ENCODE measurements at places on chromosomes 16 and 17. TPM values are rescaled to one million over a fixed set of nuclear protein-coding genes. Genes with fewer than 3 reads are reported as not detected.

The SERPINF2 gene
- not detected for total RNA-seq

The NPIPA5 gene
- total RNA-seq = 0.21 TPM

The C1QTNF1 gene
- 9.0 TPM for total RNA-seq

The OVCA2 gene
- 43.7 TPM for total RNA-seq

The FOXC2 gene
- 7.7 TPM for total RNA-seq

The IFT20 gene
- 55.3 TPM for total RNA-seq

The TEX14 gene
- total RNA-seq = 0.11 TPM

The CACNG1 gene
- total RNA-seq = not detected

The APOBR gene
- not detected for total RNA-seq

DNA sequence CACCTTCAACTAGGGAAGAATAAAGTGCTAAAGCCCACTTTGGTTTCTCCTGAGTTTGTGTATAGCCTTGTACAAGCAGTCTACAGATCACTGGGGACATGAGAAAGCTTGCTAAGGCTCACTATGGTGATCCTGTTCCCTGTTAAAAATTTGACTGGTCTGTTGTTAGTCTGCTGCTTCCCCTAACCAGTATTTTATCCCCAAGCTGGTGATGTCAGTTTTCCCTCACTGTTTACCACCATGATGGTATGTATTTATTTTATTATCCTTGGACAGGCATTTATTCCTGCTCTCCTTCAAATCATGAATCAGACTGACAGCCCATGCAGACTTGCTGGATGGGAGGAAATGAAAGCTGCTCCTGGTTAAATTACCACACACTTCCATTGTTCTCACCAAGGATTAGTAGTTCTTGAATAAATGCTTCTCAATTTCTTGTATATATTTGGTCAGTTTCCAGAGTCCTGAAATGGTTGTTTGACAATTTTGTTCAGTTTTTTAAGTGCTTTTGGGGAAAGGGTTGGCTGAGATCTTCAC lies 99.6 kb downstream of the CA4 start:
- no peak for DNase-seq

- peak; percentile 79 for DNase-seq
These were observed 9.0 kb downstream of the CUEDC1 start for GRCh38 chr17:57945996-57946797.

DNA sequence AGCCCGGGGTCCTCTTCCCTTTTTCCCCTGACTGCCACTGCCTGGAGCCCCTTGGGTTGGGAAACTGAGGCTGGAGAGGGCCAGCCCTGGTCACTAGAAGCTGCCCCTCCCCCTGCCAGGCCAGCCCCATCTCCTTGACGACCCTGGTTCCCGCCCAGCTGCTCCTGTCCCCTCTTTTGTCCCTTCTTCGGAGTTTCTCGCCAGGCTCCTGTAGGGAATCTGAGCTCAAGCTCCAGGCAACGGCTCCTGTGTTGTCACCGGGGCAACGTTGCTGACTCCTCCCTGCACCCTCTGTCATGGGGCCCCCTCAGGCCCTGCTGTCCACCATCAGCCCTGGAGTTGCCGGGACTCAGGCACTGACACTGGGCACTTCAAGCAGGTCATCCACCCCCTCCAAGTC lies 5.7 kb downstream of the LLGL1 start:
- DNase-seq = no peak

- DNase-seq = peak; percentile 55
These were observed 693.3 kb downstream of the CDH11 start for GRCh38 chr16:64428463-64429113.

- peak; percentile 36 for DNase-seq
These were observed 2.4 kb upstream of the MTSS2 start for GRCh38 chr16:70688246-70688742.

- no peak for DNase-seq
These were observed 29.9 kb downstream of the SMARCE1 start for GRCh38 chr17:40617678-40618240.

- DNase-seq = peak; percentile 43
These were observed 7.3 kb downstream of the THRA start for GRCh38 chr17:40069751-40070708.

GRCh38 chr16:57798953-57799599 lies 3.2 kb downstream of the KIFC3 start:
- DNase-seq = no peak

DNA sequence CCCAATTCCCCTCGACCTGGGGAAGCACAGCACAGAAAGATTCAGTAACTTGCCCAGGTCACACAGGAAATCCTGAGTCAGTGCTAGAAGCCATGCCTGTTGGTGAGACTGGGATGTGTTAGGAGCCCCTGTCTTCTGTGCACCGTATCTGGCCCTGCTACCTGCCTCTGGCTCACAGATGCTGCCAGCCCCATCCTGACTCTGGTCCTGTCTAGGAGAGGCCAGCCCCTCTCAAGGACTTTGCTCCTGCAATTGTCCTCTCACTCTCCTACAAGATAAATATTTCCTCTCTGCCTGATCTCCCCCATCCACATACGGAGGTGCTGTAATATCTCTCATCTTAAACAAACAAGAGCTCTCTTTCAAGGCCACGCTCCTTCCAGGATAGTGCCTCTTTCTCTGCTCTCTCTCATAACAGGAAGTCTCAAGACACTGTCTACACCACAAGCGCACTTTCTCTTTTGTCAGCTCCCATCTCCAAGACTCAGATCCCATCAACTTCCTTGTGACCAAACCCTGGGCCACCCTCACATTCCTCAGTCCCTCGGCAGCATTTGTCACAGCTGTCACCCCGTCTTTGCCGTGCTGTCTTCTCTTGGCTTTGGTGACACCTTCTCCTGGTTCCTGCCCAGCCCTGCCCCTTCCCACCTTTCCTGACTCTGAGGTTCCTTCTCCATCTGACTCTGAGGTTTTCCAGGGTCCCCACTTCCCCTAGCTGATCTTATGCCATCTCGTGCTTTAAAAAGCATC lies 1.9 kb downstream of the SLC13A2 start:
- DNase-seq = no peak

- DNase-seq = no peak
These were observed 354.3 kb downstream of the CPPED1 start for GRCh38 chr16:12449374-12449773.

DNA sequence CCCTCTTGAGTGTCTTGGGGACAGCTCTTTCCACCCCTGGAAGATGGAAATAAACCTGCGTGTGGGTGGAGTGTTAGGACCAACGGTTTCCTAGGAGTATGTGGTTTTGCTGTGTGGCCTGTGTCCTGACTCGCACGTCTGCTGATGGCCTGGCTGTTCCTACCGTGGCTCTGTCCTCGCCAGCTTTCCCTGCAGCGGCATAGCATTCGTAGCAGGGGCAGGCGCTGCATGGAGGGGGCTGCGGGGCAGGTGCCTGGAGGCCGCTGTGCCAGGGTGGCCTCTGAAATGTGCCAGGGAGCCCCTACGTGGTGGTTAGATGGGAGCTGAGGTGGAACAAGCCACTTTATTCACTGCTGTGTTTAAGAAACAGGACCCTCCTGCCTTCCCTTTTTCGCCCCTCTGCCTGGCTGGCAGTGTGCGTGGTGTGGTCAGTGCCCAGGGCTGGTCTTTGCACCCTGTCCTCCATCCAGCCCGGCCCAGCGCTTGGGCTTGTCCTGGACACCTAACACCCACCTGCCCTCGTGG lies 10.6 kb downstream of the SLC16A3 start:
- DNase-seq = no peak

DNA sequence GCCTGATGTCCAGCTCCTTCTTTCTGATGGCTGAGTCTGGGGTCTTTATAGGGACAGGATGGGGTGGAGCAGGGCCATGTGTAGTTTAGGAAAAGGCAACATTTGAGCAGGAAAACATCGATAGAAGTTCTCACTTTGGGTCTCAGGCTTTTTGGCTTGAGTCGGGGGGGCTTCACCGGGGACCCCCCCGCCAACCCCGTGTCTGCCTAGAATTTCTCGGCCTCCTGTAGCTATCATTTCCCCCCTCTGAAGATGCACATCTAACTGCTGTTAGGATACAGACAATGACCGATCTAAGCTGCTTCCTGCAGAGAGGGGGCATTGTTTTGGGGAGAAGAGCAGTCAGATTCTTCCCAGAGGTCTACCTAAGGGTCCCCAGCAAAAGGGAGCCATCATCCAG lies 16.7 kb upstream of the ZNHIT3 start:
- no peak for DNase-seq

GRCh38 chr17:4913994-4914393 lies 11.1 kb upstream of the CHRNE start:
- peak; percentile 16 for DNase-seq

DNA sequence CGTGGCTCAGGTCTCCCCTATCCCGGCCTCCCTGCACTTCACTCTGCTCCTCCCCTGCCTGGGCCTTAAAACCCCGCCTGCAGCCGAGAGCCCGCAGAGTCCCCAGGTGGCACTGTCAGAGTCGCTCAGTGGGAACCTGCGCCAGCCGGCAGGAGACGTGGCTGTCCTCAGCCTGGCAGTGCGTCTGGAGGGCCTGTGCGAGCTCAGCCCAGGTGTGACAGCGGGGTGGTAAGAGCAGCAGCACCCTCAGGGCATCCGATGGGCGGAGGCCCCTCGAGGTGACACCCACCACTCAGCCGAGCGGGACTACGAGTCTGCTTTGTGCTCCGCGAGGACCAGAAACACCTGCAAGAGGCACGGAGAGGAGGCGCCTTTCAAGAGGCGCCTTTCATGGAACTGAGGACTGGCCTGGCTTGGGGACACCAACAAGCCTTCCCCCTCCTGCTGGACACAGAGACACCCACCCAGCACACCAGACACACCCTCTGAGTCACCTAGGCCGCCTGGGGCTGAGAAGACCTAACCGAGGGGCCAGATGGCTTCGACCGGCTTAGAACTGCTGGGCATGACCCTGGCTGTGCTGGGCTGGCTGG lies at the start of gene CLDN9:
TSS of gene CLDN9 (plus strand) at position 96 of the 593 bp plus-strand sequence. CDS start at position 536, 440 bp downstream.
- no peak for DNase-seq

GRCh38 chr17:64500487-64500859 lies 3.6 kb upstream of the POLG2 start:
- DNase-seq = no peak

- no peak for DNase-seq
These were observed 35.9 kb downstream of the TMEM11 start for GRCh38 chr17:21177854-21178600.

GRCh38 chr16:4380119-4381063 lies 8.7 kb downstream of the VASN start:
- no peak for DNase-seq

DNA sequence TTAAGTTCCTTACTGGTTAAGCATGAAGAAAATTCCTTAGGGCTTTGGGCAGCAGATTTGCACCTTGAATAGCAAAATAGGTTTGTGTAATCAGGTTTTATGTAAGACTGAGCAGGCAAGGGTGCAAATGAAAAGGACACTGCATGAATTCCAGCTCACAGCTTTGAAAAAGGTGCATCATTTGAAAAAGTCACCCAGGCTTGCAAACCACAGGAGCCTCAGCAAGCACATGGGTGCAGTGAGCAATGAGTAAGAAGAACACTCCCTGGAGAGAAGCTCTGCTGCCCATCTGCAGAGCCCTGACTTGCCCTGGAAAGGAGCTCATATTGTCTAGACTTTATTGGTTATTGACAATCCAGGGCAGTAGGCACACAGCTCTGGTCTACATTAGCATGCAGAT lies 165.6 kb upstream of the KCNJ16 start:
- DNase-seq = no peak

DNA sequence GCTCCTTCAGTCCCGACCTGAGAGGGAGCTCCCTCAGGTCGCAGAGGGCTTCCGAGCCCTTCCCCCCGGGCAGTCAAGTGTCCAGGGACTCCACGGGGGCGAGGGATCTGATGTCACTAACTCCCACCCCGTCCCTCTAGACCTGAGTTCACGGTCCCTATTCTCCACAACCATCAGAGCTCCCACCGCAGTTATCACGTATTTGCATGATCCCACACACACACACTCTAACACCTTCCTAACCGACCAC lies 3.7 kb upstream of the PER1 start:
- DNase-seq = no peak

- DNase-seq = no peak
These were observed 511.3 kb upstream of the HSBP1 start for GRCh38 chr16:83296505-83296904.

GRCh38 chr17:74214484-74215341 lies 1.3 kb downstream of the TTYH2 start:
- no peak for DNase-seq

GRCh38 chr17:48194097-48194550 lies 86.6 kb downstream of the SNX11 start:
- peak; percentile 72 for DNase-seq

DNA sequence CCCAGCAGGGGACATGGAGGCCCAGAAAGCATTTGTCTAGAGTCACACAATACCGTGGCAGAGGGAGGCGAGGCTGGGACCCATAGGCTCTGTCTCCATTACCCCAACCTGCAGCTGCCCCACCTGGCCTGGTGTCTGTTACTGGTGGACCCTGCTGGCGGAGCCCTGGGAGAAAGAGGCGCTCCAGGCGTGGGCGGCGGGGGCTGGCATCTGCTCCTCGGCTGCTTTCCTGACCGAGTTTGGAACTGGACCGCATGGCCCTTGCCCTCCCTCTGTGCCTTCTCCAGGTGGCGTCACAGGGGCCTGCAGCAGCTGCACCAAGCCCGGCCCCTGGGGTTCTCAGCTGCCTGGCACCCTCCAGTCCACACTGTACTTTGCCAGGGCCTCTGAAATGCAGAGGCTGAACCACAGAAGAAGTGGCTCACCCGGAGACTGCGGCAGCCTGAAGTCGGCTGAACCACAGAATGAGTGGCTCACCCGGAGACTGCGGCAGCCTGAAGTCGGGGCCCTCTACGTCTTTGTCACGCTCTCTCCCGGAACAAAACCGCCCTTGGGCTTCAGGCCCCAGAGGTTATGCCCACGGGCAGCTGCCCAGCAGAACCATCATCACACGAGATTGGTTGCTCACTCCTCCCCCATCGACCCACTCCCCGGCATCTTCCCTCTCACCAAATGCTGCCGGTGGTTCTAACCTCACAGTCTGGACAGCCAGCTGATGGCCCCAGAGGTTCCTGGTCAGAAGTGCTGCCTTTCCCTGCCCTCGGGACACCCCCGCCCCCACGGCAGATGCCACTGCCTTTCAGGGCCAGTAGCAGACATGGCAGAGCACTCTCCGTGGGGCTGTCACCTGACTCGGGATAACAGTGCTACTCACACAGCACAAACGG lies 20.2 kb downstream of the CBFA2T3 start:
- DNase-seq = no peak

- DNase-seq = peak; percentile 98
These were observed 53.1 kb downstream of the MRM3 start for GRCh38 chr17:835263-835662.

GRCh38 chr16:3021449-3022207 lies 1.5 kb downstream of the TNFRSF12A start:
- peak; percentile 95 for DNase-seq

DNA sequence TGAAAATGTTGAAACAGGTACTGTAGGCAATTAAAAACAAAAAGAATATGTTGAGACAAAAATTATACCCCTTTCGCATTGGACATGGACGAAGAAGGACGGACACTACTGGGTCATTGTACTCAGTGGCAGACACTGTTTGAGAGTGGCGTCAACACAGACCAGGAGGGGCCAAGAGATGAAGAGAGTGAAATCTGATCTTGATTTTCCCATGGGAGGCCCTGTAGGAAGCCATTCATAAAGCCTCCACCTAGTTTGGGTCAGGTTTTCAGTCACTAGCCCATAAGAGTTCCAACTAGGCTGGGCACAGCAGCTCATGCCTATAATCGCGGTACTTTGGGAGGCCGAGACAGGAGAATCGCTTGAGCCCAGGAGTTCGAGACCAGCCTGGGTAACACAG lies 23.6 kb upstream of the SMURF2 start:
- DNase-seq = no peak
